GM23338 (cell line): ENCODE measurements at places on chromosomes 7 and 10.

- peak; percentile 83 for DNase-seq
Observed at GRCh38 chr10:110600487-110601101, 33.1 kb downstream of the SMC3 start.

DNA sequence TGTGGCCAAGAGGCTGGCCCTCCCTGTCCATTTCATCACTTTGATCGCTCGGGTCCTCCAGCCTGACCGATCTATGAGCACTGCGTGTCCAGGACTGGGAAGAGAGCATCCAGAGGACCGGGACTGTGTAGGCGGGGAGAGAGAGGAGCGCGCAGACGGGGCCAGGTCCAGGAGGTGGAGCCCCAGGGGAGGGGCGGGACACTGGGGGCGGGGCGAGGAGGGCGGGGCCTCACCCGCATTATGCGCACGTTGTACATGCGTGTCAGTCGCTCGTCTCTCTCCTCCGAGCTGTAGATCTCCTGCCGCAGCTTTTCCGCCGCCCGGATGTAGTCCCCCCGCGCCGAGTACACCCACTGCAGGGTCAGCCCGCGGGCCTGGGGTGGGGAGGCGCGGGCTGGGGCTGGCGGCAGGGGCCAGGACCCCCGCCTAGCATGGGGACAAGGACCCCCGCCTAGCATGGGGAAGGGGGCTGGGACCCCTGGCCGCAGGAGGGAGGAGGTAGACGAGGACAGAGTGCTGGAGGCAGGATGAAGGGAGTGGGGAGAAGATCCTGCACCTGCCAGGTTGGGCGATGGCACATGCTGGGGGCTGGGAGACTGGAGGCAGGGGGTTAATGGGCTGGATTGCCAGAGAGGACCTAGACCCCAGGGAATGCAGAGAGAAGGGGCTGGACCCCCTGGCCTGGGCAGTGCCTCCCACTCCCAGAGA is 14.3 kb downstream of the MOSPD3 start:
- peak; percentile 89 for DNase-seq

DNA sequence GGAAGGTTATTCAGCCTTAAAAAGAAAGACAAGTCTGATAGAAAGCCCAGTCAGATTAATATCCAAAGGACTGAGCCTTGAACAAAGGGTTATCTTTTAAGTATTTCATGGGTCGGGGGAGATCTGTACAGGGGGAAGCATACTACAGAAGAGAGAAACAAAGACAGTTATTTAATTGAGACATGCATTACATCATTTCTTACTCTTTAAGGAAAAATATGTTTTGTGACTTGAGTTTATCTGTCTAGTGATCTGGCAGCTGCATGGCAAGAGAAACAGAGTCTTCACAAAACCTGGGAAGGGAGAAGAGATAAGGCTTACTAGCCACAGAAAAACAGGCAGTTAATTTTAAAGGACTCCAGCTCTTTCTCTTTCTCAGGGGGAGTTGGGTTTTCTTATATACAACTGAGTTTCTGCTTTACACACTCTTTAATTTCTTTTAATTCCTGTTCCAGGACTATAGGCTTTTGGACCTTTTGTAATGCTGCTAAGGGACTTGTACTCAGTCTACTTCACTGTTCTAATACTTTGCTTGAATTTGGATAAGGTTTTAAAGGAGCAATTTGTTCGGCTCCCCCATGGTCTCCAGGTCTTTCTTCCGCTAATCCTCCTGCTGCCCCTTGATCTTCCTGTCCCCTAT is 20.9 kb upstream of the CYP3A43 start:
- no peak for DNase-seq

DNA sequence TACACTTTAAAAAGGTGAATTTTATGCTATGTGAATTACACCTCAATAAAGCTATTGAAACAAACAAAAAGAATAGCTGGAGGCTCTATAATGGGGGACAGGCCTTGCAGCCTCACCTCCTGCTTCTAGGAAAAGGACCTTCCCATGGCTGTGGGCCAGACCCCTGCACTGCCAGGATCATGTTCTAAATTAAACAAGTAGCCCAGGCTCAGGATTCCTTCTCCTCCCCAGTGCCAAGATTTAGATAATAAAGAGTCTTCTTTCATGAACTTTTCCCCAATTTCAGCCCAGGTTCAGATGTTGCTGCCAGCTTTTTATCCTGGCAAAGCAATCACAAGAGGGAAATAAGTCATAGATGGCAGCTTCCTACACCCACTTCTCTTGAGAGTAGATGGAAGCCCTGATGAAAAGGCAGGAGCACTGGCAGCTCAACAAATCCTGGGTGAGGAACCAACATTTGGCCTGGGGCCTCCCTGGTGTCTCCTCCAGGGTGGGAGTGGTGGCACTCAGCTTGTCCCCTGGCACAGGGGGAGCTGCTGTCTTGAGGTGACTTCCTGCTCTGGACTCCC is 22.2 kb upstream of the CAMK2B start:
- DNase-seq = no peak

GRCh38 chr10:125002423-125003145 is 60.7 kb downstream of the ZRANB1 start:
- DNase-seq = no peak
